ENCODE measurements at places on chromosomes 12 and 14.

DNA sequence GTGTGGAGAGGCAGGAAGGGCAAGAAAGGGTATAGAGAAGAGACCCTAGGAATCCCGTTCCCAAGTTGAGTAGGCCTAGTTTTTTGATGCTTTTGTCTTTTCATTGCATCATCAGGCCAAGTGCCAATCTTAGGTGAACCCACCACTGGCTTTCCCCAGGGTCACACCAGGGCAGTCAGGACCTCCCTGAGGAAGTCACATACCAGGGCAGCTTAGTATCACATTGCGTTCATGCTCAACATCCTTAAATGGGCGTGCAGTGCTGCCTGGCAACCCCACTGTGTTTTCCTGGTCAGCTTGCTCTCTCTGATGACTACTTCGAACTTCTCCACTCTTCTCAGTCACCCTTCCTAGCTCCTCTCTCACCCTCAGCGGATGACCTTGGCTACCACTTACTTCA is 9.0 kb downstream of the ASIC1 start:
- DNase-seq = no peak

- no peak for DNase-seq
These were observed 11.0 kb downstream of the PAPLN start for GRCh38 chr14:73248108-73248868.

GRCh38 chr14:23573384-23574015 is 5.1 kb downstream of the JPH4 start:
- DNase-seq = no peak

GRCh38 chr12:76694369-76694768 is 69.5 kb upstream of the ZDHHC17 start:
- no peak for DNase-seq

DNA sequence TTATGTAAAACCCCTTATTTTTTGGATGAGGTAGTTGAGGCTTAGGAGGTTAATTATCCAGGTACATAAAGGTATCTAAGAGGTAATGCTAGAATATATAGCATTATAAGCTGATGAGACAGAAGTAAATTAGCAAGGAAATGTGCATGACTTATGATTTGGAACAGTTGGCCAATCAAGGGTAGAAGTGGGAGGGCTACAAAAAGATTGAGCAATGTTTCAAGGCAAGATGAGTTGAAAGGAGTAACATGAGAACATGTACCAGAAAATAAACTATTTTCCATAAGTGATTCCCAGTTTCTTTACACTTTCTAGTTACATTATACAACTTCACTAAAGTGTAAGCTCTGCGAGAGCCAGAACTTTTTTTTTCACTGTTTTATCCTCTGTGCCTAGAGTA is 290.9 kb downstream of the LRIG3 start:
- DNase-seq = no peak

DNA sequence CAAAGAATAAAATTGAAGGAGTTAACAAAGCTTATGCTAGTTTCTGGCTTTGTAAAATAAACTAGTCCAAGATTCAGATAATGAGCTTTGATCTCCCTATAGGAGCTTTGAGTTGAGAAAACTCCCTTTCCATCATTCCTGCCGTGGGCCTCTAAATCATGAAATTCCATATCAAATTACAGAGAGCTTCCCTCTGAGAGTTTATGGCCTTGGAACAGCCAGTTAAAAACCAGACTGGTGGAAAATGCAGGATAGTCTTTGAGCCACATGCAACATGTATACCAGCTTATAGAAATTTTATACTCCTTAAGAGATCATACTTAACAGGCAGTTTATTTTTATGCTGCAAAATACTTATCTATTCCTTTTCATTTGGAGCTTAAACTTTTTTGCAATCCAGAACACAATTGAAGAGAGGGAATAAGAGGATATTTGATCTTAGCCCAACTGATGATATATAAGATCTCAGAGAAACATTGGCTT is 175.8 kb upstream of the ATP2B1 start:
- no peak for DNase-seq

DNA sequence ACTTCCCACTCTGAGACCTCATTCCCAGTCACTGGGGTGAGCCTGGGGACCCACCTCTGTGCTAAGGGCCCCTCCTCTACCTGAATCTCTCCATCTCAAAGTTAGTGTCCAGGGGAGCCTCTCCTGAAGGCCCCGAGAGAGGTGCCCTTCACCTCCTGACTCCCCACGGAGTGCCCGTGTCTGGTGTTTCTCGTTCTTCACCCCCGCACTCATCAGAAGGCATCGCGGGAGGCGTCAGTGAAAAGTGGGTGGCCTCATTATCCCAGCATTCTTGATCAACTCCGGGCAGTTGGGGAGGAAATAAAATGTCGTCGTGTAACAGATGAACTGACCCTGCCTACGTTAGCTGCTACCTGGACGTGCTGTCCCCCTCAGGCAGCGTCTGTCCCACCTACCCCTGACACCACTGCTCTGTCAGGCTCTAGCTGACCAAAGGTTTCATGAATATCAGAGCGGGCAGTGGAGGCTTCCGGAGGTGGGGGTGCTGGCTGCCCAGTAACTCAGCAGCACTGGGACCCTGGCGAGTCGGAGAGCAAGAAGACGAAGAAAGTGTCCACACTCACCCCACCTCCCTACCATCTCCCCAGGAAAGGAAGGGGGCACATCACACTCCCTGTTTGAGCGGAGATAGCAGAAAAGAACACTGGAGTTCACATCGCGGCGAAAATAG is 102.9 kb downstream of the PIWIL1 start:
- DNase-seq = no peak

DNA sequence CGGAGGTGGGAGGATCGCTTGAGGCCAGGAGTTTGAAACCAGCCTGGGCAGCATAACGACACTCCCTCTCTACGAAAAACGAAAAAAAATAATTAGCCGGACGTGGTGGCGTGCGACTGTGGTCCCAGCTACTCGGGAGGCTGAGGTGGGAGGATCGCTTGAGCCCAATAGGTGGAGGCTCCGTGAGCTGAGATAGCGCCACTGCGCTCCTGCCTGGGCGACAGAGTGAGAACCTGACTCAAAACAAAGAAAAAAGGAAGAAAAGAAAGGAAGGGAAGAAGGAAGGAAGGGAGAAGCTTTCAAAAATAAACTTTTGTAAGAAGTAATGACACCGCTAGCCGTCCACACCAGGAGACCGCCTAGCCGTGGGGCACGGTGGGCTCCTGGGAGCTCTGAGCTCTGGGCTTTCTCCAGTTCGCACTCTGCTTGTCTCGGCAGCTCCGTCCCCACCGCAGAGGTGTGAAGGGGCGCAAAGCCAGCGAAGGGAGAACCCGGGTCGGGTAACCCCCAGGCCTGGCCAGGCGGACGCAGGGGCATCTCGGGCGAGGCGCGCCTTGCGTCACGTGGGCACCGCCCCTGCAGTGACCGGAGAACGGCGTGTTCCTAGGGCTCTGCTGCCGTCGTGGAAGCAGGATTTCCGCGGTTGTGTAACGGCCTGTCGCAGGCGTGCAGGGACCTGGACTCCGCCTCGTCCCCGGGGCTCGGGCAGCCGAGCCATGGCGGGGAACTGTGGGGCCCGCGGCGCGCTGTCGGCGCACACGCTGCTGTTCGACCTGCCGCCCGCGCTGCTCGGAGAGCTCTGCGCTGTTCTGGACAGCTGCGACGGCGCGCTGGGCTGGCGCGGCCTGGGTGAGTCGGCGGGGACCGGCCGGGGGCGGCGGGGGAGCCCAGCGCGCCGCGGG is at the start of gene IRAK3:
TSS of gene IRAK3 (plus strand) at position 631 of the 902 bp plus-strand sequence. CDS start at position 717, 86 bp downstream.
- DNase-seq = no peak

DNA sequence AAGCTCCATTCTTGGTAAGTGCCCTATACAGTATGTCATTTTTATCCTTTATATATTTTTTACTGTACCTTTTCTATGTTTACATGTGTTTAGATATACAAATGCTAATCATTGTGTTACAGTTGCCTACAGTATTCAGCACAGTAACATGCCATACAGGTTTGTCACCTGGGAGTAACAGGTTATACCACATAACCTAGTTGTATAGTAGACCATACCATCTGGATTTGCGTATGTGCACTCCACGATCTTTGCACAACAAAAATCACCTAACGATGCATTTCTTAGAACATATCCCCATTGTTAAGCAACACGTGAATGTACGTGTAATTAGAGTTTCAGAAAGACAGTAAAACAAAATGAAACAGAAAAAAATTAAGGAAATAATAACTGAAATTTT is 11.9 kb upstream of the ANO2 start:
- no peak for DNase-seq

GRCh38 chr12:111635524-111635923 is 36.4 kb upstream of the ATXN2 start:
- no peak for DNase-seq

GRCh38 chr14:95711476-95712176 is 2.3 kb downstream of the TCL1A start:
- DNase-seq = no peak

GRCh38 chr12:49098035-49098451 is 3.4 kb upstream of the DHH start:
- DNase-seq = no peak

DNA sequence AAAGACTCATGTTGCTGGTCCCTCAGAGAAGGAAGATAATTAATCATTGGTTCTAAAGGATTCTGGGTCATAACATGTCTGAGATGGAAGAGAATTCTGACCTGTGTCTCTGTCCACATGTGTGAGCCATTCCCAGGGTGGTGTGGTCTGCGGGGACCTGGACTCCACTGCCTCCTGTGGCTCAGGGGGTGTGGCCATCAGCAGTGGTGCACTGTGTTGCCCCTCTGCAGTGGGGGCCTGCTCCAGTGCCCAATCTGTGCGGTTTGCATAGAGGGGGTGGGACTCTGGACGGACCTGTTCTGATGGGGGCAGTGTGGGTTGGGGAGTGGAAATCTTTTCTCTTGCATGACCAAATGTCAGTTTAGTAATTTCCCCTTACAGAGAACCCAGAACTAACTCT is 13.5 kb downstream of the KRT85 start:
- no peak for DNase-seq

DNA sequence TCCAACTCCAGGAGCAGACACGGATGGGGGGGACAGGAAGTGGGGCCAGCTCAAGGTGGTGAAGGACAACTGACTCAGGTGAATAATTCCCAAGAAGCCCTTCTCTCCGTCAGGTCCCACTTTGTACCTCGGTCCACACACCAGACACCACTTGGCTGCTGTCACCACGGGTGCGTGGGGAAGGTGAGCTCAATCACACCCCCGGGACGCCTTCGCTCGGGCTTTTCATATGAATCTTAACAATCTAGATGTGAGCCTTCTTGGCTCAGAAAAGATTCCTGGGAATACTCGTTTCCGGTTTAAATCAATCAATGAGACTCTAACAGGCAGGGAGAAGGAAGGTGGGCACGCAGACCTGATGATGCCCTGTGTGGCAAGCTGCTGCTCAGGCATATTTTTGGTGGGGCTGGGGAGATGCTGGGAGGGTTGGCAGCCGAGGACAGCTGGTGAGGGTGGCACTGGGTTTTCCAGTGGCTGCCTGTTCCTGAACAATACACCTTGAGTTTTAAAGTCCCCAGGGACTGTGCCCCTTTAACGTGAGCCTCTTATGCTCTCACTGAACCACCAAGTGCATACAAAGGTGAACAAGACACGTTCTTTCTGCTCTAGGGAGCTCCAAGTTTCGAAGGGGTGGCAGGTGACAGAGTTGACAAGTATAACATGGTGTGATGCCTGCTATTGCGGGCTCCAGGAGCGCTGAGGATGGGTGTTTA is 5.1 kb downstream of the TESC start:
- no peak for DNase-seq

DNA sequence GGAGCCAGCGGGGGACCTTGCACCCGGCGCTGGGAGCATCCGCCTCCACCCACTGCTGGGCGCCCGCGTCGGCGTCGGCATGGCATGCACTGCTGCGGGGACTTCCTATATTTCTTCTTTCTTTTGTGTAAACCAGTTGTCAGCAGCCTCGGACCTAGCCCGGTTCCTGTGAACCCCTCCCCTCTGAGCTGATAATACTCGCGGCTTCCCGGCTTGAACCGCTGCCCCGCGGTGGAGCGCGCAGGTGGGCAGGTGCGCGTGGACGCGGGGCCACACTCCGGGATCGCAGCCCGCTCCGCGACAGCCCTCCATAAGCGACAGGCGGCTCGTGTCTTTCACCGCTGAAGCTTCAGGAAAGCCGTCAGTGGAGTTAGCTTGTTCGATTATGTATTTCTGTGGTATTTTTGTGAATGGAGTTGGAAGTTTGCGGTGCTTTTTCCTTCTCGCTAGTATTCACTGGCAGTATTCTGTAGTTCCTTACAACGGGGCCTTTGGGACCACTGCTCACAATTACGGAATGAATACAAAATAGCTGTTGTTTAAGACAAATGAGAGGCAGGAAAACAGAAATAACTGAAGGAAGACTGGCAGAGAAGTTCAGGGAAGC is 870 bp downstream of the BMAL2 start:
- no peak for DNase-seq

- DNase-seq = no peak
These were observed 8.1 kb downstream of the OSBPL8 start for GRCh38 chr12:76551482-76551888.

GRCh38 chr12:127516467-127516866 is 750.5 kb upstream of the TMEM132C start:
- DNase-seq = no peak

DNA sequence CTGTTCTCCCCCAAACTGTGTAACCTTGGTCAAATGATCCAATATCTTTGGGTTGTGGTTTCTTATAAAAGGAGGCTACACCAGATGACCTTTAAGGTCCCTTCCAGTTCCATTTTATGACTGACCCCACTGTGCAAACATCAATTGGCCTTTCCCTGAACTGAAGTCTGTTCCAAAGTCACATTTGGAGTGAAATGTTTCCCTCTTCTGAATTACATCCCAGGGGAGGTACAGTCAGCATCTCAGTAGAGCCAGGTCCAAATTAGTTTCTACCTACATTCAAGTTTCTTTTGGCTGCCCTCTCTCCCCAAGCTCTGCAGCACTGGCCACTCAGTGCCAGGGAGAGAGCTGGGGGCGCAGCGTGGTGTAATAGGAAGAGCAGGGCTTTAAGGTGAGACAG is 34.4 kb downstream of the LIMA1 start:
- no peak for DNase-seq

DNA sequence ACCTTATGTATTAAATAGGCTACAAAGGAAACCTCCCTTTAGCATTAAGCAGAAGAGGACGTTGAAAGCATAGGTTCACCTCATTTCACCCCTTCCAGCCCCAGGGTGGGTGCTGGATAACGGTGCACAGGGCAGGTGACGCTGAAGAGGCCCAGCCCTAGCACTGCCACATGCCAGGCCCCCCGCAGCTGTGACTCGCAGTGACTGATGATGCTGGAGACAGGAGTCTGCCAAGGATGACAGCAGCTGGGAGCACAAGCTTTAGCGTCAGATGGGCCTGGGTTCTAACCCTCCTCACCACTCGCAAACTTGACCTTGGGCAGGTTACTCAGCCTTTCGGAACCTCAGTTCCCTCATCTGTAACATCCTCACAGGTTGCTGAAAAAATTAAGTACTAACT is 76.7 kb downstream of the TBK1 start:
- DNase-seq = no peak

- no peak for DNase-seq
These were observed 105.4 kb downstream of the TTC8 start for GRCh38 chr14:88929656-88930436.

GRCh38 chr14:33556382-33557121 is 394.3 kb downstream of the EGLN3 start:
- no peak for DNase-seq

GRCh38 chr12:56838621-56839488 is 75.7 kb downstream of the HSD17B6 start:
- no peak for DNase-seq

- DNase-seq = no peak
These were observed 176.9 kb upstream of the FBXO33 start for GRCh38 chr14:39609119-39609518.
